ENCODE measurements at places on chromosomes 3 and 15.

DNA sequence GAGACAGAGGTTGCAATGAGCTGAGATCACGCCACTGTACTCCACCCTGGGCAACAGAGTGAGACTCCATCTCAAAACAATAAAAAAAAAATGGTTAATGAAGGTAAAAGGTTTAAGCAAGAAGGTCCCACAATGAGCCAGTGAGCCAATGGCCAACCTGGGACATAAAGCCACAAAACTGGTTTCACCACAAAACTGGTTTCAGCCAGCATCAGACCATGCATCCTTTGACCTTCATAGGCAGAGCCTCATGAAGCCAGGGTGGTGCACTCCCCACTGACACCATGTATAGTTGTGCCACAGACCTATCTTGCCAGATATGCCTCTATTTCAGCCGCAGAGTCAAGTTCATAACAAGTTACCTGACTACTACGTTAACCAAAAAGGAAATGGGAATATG, 41.9 kb downstream of the SCAP start:
- DNase-seq: no peak

DNA sequence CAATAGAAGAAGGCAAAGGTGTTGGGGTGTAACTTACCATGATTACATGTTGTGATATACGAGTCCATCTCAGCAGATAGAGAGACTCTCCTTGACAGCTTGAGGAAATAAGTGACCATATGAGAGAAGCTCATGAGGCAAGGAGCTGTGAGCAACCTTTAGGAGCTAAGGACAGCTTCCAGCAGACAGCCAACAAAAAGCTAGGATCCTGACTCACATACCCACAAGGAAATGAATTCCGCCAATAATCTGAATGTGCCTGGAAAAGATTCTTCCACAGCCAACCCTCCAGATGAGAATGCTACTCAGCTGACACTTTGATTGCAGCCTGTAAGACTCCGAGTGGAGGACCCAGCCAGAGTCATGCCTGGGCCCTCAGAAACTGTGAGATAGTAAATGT, 339.6 kb upstream of the TPRG1 start:
- no peak for DNase-seq

DNA sequence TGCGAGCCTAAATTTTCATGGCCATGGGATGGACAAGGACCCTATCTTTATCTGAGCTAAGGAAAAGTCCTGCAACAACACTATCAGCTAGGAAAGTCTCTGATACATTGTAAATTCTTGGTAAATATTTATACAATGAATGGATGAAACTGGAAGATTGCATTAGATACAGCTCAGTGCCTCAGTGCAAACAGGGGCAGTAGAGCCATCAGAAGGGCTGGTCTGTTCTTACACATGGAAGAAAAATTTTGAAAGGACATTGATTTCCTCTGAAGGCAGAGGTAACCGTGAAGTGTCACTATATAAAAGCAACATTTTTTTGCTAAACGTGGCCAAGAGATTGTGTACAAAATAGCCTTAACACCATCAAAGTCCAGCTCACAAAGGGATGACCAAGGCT, 153.2 kb upstream of the GADL1 start:
- no peak for DNase-seq

- DNase-seq: no peak
Observed at GRCh38 chr15:61119556-61119955, 109.5 kb downstream of the RORA start.

DNA sequence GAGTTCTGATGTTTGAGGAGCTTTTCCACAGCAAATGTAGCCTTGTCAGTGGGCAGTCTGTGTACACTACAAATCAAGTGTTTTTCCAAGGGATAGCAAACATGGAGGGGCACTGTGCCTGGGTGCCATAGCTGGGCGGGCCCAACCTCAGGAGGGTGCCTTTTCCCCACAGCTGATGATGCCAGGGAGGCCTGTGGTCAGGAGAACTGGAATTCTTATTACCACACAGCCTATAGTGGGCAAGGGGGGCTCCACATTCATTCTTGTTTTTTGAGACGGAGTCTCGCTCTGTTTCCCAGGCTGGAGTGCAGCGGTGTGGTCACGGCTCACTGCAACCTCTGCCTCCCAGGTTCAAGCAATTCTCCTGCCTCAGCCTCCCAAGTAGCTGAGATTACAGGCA, 41.8 kb downstream of the SYNM start:
- no peak for DNase-seq

GRCh38 chr3:10988001-10988665, 4.4 kb upstream of the SLC6A1 start:
- no peak for DNase-seq

GRCh38 chr3:121232309-121233225, 313.2 kb downstream of the POLQ start:
- DNase-seq: no peak

DNA sequence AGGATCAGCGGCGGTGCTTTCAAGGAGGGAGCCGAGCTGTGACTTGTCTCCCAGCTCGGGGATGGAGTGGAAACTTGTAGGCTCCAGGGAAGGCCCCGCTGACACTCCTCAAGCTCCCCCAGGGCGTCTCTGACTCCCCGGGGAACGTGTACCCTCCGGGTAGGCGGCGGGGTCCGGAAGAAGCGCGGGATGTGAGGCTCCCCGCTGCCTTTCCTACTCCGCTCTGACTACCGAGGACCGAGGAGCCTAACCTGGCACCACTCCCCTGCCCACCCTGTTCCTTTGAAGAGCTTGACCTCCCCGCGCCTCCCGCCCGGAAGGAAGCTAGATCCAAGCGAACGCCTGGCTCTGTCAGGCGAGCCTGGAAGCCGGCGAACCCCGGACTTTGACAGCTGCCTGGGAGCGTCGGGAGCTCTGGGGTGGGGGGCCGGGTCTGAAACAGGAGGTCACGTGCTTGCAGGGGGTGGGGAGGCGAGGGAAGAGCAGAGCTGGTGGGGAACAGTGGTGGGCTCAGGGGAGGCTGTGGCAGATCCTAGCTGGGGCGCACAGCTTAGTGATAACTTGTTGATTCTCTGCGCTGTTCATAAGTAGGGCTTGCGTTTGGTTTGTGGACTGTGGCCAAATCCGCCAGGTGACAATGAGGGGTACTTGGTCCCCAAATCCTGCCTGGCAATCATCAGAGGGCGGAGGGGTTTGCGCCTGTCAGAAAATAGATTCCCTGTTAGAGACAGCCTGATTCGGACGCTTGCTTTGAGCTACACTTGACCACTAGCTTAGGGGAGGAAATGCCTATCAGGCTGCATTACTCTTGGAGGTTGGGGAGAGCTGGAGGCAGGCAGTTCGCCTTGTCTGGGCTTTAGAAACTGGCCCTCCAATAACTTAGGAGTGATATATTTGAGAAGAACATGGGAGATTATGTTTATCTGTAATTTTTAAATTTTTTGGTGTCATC, 1.2 kb downstream of the CLSTN2 start:
- DNase-seq: no peak

- no peak for DNase-seq
Observed at GRCh38 chr3:172201136-172201869, 161.9 kb downstream of the FNDC3B start.

DNA sequence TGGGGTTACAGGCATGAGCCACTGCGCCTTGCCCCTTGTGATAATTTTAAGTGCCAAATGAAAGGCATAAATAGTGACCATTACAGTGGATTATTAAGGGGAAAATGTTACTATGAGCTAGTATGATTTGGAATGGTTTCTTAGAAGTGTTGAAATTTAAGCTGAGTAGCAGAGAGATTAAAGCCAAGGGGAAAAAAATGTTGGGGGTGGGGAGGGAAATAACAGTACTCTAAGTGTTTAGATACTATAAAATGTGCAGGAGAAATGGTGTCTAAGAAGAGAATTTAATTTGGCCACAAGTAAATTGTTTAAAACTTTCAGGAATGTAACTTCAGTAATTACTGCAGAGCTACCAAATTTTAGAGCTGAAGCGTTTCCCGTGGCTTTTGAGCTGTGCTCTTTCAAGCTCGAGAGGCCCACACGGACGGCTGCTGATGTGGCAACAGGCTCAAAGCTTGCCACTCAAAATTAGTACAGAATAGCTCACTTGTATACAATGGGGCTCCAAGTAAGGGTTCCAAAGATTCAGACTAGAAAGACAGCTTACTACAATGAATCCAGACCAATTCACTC, 23.9 kb upstream of the SLC12A8 start:
- no peak for DNase-seq

DNA sequence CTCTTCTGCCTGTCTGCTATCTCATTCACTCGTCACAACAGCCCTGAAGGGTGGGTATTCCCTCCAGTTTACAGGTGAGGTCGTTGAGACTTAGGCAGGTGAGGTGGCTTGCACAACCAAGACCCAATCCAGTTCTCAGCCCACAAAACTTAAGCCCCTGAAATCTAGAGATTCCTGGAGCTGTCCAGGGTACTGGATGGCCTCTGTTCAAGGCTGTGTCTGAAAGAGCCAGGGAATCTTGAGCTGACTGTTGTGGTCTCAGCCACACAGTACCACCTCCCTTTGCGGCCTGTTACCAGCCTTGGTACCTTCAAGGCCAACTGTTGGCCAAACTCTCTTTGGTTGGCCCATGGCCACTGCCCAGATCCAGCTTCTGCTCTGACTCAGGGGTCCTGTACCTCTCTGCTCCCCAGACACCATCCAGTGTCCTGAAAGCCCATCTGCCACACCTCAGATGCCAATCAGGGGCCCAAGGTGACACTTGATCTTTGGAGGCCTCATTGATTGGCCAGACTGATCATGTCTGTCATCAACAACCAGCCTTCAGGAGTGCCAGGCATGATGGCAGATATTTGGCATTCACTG, 10.9 kb upstream of the FAM107A start:
- no peak for DNase-seq

GRCh38 chr3:66344391-66344811, 123.6 kb downstream of the SLC25A26 start:
- no peak for DNase-seq

GRCh38 chr3:49122886-49123545, 2.4 kb upstream of the USP19 start:
- no peak for DNase-seq

DNA sequence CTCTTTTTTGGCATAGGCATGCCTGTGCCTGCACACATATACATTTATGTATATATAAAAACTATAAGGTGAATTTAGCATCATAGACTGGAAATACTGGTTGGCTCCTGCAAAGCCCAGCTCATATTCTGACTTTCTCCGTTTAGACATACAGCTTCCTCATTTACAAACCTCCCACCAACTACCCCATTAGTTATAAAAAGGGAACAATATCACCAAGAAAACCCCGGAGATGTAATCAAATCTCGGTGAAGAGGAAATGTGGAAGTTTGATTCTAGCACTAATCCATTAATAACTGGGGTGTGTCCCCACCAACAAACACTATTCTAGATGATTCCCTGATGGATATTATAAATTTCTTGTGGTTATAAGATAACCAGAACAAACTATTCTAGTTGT, 517.7 kb upstream of the TBL1XR1 start:
- no peak for DNase-seq

DNA sequence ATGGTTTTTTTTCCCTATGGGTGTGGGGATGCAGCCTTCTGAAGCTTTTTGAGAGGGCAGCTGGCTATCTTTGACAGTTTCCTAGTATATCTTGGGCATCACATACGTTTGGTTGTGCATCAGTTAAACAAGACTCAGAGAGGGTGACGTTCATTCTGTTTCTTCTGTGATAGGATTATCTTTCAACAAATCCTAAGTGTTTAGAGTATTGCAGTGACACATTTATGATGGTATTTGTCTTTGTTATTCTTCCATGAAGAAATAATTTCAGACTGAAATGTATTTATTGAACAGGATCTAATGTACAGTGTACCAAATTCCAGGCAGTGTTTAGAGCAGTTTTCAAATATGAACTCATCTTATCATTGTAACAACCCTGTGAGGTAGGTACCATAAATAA, 114.4 kb downstream of the PLCL2 start:
- DNase-seq: no peak

- no peak for DNase-seq
Observed at GRCh38 chr3:42353631-42354030, 56.8 kb downstream of the LYZL4 start.

DNA sequence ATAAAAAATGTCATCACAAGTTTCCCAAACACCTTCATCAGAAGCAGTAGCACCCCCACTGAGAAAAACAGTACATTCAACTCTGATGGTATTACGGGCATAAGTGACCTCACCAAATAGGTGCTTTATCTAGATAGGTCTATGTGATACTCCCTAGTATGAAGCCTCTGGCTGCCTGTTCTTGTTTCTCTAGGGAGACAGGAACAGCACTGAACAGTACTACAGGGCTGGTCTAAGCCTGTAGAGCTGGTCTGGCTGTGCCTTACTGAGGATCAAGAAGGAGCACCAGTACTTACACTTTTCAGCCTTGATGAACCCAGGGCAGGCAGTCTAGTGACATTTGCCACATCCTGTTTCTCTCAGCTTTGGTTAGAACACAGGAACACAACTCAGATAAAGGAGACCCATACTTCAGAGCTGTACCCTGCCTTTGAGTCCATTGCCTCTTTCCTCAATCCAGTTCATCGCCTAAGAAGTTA, 35.9 kb downstream of the OXNAD1 start:
- DNase-seq: no peak

- no peak for DNase-seq
Observed at GRCh38 chr3:45232521-45232920, 6.4 kb upstream of the TMEM158 start.

GRCh38 chr3:162538906-162539305, 1042.3 kb downstream of the OTOL1 start:
- no peak for DNase-seq

GRCh38 chr3:132183811-132184210, 133.4 kb upstream of the ACP3 start:
- no peak for DNase-seq

DNA sequence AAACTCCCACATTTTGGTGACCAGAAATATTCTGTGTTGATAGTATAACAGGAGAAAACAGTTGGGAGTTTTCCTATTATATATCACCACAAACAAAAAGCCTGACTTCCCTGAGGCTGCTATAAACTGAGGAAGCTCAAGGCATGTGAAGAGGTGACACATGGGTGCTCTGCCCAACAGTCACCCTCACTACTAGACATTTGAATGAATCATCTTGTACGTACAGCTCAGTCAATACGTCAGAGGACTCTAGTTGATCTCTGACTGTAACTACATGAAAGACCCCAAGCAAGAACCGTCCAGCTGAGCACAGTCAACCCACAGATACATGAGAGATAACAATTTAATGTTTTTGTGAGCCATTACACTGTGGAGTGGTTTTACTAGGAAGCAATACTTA, 338.3 kb upstream of the ATP11B start:
- no peak for DNase-seq

DNA sequence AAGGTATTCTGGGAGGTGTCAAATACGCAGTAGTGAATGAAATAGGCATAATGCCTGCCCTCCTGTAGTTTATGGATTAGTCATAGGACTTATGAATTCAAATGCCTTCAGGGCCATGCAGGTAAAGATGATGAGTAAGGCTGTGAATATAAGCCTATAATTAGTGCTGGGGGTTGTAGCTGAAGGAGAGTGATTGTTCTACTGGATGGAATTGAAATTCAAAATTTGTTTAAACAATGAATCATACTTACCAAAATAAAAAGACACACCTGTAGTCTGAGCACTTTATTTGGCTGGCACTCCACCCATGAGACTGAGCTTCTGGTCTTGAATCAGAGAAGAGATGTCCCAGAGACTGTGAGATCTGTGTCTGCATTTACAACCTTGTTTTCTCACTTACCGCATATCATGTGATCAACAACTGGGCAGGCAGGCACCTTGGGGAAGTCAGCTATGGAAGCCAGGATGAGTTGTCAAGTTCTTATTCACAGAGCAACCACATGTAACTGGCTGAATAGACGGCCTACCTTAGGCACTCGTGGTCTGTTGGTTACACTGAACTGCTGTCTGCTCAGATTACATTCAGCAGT, 291.8 kb downstream of the NAALADL2 start:
- no peak for DNase-seq

Data from activated CD8-positive, alpha-beta memory T cell treated with anti-CD3 and anti-CD28 coated beads for 1 hour (primary cell).